ENCODE measurements at places on chromosomes 6 and 20. TPM values are rescaled to one million over a fixed set of nuclear protein-coding genes. Genes with fewer than 3 reads are reported as not detected.

DNA sequence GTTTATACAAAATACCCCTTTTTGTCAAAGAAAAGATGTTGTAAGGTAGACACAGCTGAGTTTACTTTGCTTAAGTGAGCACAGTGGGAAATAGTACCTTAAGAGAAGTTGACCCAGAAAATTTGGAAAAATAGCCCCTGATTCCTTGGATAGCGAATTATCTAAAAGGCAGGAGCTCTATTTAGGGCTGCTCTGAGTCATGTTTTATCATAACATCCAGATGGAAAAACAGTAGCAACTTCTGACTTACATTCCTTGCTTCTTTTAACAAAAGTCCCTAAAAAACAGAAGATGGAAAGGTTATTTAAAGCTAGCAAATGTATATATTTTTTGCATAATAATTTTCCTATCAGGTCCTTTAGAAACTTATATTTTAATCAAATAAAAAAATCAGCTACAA is 59.0 kb downstream of the THEMIS start:
- no peak for DNase-seq

DNA sequence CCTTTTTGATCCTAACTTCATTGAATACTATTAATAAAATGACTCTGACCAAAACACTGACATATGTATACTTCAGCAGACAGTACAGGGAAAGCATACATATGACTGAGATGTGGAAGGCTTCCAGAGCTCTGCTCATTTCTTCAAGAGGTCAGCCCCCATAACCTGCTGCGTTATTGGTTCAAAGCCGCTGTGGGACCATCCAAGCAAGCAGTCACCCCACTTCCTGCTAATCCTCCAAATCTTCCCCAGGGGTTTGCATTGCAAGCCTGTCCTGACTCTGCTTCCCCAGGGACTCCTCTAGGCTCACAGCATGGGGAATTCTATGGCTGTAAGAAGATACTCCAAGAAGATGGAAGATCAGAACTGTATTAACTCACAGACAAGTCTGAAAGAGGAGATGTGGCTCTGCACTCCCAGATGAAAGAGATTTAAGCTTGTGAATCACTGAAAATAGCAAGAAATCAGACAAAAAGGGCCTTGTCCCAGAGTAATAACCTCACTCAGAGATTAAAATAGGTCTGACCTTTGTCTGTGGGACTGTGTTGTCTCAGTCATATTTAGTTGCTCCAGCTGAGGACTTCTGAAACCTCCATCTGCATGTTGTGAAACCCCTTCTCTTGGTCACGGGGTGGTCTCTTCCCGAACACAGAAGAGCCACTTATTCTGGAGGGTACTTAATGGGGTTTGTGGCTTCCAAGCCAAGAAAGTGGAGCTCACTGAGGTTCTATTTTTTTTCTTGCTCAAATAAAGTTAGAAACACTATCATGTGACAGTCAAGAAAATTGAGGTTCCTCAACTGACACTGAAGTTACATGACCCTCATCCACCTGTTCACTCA is 101.5 kb upstream of the MARCKS start:
- DNase-seq, result peak; percentile 7

SALL4 gene
- total RNA-seq, result 3.1 TPM

- no peak for DNase-seq
Observed at GRCh38 chr6:135072753-135073152, 18.1 kb upstream of the HBS1L start.

DNA sequence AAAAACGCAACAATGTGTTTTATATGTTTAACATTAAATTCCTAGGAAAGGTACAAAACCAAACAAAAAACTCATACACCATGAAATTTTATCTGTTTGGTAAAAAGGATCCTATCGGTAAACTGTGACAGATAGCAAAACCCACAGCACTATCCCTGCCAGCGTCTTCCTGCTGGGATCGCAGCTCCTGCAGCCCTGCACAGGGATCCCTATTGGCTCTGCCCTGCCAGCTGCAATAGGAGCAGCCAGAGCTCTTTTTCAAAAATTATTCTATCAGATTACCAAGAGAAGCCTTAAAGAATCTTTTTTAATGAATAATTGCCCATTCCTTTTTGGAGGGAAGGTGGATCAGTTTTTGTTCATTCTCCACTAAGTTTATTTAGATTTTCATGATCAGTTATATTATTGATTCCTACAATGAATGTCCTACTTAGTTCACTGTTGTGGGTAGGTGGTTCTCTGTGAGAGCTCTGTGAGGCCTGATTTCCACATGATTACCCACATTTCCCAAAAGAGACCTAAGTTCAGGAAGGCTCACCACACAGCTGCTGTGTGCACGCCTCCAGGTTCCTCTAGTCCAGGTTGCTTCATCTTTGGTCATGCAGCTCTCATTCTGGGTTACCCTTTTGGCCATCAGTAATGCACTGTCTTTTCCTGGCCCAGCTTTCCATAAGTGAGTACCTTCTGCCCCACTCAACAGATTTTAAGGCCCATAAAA is 293.8 kb downstream of the FRK start:
- no peak for DNase-seq

FAM217A gene
- total RNA-seq, result not detected

SAMD5 gene
- 8.0 TPM for total RNA-seq

DNA sequence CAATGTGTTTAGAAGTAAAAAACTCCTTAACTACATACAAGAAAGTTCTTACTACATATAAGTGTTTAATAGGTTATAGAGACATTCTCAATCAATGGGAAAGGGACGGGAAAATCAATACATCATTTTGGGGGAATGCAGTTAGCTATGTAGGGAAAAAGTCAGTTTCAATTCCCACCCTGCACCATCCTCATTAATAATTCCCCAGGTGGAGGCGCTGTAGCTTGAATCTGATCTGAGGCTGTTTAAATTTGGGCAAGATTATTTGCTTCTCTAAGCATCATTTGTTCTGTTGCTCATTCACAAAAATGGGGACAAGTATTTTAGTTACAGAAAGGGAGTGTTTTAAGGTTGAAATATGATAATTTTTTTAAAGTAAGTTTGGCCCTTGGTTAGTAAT is 19.1 kb downstream of the OLIG3 start:
- DNase-seq, result no peak

TP53INP2 gene
- total RNA-seq, result 25.6 TPM

SERPINB1 gene
- total RNA-seq, result 48.1 TPM

DNA sequence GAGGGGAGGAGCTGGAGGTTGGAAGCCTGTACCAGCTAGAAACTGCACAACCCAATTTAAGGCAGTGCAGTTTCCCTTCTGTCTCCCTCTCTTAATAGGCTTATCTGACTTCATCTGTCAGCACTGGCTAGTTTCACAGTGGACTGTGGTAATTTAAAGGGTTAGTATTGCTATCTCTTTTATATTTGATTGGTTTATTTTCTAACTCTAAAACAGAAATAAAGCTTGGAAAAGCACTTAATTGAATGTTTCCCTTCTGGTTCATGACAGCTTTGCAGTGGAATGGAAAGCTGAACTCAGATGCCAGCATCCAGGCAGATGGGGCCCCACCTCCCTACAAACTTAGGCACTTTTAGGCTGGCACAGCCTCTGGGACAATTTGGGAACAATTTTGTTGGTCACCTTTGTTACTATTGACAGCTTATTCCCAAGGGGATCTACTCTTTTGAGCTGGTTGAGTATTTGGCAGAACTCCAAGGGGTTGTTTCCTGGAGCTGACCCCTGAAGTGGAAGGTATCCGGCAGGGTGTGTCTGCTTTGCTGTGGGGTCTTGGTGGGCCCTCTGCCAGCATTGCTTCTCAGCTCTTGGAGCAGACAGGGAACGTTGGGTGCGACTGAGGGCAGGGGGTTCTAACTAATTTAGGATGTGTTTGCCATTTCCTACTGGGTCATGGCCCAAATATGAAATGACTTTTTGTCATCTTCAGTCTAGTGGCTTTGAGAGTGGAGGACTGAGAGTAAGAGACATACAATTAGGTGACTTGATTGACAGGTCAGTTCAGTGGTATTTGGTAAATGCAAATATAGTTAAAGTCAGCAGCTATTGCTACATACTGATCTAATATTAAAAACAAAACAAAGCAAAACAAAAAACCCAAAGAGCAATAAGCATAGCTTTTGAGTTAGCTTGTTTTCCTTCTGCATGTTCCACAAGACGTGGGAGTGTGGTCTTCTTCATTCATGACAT is 9.3 kb downstream of the SH3BGRL2 start:
- no peak for DNase-seq

- peak; percentile 54 for DNase-seq
Observed at GRCh38 chr6:7974938-7975763, 64.6 kb upstream of the TXNDC5 start.

GRCh38 chr6:53741034-53741823 is 53.6 kb upstream of the LRRC1 start:
- DNase-seq, result no peak

GRCh38 chr6:119193707-119194106 is 115.2 kb upstream of the FAM184A start:
- DNase-seq, result no peak

- peak; percentile 41 for DNase-seq
Observed at GRCh38 chr20:3115190-3116107, 30.9 kb upstream of the AVP start.

ABHD16B gene
- not detected for total RNA-seq

BTN1A1 gene
- not detected for total RNA-seq

- peak; percentile 66 for DNase-seq
Observed at GRCh38 chr6:170129691-170130171, 161.1 kb downstream of the DLL1 start.

- no peak for DNase-seq
Observed at GRCh38 chr6:7938562-7939183, 28.1 kb upstream of the TXNDC5 start.

DNA sequence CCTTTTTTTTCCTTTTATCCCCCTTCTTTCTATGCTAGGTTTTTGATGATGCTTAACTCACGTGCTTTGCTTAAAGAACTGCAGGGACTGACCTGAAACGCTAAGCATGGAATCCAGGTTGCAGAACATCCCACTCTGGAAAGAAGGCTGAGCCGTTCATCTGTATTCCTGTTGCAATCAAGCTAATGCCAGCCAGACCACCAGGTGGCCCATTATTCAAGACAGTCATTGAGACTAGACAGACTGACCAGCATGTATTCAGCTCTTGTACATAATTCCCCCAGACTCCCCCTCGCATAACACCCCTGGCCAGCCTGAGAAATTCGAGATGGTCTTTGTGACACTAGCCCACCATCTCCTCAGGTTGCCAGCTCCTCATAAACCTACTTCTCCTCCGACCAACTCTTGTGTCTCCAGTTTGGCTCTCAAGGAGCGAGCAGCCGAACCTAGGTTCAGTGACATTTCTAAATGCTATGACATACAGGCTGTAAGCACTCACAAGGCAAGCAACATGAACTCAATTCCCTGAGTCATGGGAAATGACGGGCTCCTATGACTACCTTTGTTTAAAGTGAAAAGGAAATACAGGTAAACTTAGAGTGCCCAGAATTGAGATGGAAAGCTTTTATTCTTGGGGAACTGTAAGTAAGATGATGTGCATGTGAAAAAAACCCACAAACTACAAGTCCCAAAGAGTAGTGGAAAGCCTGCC is 309.3 kb upstream of the CDYL start:
- DNase-seq, result no peak

DNA sequence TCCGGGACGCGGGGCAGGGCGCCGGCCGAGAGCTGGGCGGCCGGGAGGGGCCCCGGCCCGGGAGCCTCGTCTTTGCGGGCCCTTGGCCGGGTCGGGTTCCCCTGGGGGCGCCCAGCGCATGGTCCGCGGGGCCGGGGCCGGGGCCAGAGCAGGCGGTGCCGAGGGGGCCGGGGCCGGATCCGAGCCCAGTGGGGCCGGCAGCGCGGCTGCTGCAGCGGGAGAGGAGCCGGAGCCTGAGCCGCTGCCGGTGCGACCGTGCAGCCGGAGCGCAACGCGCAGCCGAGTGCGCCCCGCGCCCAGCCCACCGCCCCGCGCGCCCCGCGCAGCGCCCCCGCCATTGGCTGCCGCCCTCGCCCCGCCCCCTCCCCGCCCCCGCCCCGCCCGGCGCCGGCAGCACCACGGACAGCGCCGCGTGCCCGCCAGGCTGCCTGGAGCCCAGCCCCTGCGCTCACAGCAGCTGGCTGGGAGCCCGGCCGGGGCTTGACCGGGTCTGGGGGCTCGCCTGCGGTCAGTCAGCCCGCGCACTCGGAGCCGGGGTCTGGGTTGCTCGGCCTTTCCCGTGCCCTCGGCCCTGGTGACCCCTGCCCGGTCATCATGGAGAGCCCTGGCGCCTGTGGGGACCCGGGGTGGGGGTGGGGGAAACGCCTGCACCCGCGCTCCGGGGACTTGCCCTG is at the start of gene HRH3:
HRH3 (minus strand) TSS at position 287 of the 674 bp plus-strand sequence. CDS start 308 bp downstream, outside the sequence.
- peak; percentile 45 for DNase-seq

TCP11 gene
- not detected for total RNA-seq

DNA sequence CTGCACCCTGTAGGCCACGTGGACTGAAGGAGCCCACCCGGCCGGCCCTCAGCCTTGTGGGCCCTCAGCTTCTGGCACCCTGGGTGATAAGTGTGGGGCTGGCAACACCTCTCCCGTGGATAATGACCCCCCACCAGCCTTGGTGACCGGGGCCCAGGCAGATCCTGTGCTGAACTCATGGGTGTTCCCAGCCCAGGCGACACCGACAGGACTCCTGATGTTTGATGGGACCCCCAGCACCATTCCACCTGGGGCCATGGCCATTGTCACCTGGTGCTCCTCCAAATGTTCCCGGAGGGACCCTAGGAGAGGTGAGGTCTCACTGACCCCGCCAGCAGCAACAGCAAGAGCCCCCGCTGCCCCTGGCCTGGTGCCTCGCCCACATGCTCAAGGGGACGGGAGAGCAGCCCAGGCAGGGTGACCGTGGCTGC is 19.4 kb upstream of the FRMD1 start:
- DNase-seq, result no peak

MYT1 gene
- total RNA-seq, result 1.8 TPM

DNA sequence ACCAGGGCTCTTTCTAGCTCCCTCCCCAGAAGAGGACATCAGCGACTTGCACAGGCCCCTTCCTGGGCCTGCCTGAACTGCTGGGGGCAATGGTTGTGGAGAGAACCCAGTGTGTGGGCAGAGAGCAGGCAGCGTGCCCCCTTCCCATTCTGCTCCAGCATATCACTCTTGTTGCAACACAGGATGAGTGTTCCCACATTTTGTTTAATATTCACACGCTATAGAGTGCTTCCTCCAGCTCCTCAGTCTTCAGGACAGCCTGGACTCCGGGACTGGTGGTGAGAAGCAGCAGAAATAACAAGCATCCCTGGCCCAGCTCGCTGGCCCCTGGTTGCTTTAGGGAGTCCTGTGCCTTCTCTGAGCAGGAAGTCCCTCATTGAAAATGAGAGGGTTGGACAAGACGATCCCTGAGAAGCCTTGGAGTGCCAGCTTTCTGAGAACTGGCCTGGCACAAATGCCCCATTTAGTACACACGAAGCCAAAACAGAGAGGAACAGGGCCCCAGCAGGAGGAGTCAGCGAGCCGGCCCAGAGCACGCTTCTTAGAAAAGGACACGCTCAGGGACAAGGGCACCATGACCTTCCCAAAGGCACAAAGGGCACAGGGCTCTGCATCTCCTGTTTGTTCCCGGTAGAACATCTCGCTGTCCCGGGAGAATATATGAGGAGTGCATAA is 84.2 kb upstream of the FOXC1 start:
- DNase-seq, result no peak
